ENCODE measurements at places on chromosomes 3 and 15. TPM values are rescaled to one million over a fixed set of nuclear protein-coding genes. Genes with fewer than 3 reads are reported as not detected.

- DNase-seq = peak; percentile 55
These were observed 52.0 kb upstream of the ULK4 start for GRCh38 chr3:42013691-42014457.

DNA sequence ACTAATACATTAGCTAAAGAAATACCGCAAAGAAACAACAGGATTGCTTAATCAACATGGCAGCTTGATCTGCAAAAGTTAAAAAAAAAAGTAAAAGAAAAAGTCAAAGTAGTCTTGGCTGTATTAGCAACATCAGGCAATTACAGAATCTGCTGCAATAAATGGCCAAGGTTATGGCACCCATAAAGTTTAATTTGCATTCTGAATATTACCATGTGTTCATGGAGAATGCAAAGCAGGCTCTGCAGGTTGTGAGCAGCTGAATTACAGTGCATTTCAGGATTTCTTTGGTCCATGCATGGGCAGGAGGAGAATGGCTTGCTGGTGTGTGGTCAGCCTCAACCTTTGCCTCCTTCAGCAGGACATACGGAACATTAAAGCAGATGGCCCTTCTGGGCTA, 199.1 kb upstream of the AZI2 start:
- DNase-seq = no peak

GRCh38 chr3:36881735-36882134, 63.1 kb downstream of the TRANK1 start:
- no peak for DNase-seq

GRCh38 chr3:23324745-23325144, 121.6 kb downstream of the UBE2E2 start:
- no peak for DNase-seq

GRCh38 chr3:9420850-9421549, 23.6 kb downstream of the SETD5 start:
- no peak for DNase-seq

Gene GOLGA8S
- total RNA-seq = 0.16 TPM

Gene CPNE9
- not detected for total RNA-seq

All from left cardiac atrium (tissue), 4 donors.